ENCODE measurements at places on chromosomes 13 and 19. TPM values are rescaled to one million over a fixed set of nuclear protein-coding genes. Genes with fewer than 3 reads are reported as not detected.

COG6 gene
- total RNA-seq: 41.1 TPM

ZNF181 gene
- total RNA-seq: 5.0 TPM

FCER2 gene
- not detected for total RNA-seq

AZU1 gene
- not detected for total RNA-seq

Measured in endothelial cell of umbilical vein (primary cell).